ENCODE measurements at places on chromosomes 7 and 10.

DNA sequence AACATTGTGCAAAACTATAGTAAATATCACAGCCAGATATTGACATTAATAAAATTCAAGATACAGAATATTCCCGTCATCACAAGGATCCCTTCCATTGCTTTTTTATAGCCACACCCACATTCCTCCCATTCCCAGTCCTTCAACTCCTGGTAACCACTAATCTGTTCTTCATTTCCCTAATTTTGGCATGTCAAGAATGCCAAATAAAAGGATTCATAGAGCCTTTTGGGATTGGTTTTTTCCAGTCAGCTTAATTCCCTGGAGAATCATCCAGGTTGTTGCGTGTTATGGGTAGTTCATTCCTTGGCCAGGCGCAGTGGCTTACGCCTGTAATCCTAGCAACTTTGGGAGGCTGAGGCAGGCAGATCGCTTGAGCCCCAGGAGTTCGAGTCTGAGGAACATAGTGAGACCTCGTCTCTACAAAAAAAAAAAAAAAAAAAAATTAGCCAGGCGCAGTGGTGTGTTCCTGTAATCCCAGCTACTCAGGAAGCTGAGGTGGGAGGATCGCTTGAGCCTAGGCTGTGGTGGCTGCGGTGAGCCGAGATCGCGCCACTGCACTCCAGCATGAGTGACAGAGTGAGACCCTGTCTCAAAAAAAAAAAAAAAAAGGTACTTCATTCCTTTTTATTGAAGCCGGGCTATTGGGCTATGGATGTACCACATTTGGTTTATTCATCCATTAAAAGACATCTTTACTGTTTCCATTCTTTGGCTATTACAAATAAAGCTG is 2.7 kb downstream of the OGDH start:
- no peak for DNase-seq

DNA sequence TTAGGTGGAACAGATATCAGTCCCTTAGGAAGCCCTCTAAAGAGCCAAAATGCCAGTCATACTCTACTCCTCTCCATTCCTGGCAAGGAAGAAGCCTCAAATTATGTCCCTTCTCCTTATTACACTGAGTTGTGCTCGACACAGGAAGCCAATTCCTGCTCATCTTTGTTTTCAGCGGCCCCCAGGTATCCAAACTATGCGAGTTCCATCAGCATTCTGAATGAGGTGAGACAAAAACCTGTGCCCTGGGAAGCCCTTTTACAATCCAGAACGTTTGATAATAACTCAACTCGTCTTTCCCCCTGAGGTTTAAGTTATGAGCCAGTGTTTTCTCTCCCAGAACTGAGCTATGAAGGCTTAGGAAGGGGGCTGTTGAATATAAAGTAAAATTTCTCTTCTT is 580.5 kb downstream of the NXPH1 start:
- no peak for DNase-seq

DNA sequence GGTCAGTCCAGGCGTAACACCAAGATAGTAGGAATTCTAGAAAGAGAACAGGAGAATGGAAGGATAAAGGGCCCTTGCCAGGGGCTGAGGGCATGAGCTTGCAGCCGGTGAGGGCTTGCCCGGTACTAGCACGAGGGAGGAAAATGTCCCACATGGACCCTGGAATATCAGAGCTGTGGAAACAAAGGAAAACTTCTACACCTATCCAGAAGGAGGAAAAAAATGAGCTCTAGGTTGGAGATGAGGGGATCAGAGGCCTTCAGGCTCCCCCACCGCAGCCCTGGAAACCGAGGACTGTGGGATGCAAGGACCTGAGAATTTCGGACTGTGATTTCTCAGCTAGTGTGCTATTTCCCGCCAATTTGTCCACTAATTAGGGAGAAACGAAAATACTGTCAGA is 22.1 kb downstream of the RAMP3 start:
- no peak for DNase-seq

DNA sequence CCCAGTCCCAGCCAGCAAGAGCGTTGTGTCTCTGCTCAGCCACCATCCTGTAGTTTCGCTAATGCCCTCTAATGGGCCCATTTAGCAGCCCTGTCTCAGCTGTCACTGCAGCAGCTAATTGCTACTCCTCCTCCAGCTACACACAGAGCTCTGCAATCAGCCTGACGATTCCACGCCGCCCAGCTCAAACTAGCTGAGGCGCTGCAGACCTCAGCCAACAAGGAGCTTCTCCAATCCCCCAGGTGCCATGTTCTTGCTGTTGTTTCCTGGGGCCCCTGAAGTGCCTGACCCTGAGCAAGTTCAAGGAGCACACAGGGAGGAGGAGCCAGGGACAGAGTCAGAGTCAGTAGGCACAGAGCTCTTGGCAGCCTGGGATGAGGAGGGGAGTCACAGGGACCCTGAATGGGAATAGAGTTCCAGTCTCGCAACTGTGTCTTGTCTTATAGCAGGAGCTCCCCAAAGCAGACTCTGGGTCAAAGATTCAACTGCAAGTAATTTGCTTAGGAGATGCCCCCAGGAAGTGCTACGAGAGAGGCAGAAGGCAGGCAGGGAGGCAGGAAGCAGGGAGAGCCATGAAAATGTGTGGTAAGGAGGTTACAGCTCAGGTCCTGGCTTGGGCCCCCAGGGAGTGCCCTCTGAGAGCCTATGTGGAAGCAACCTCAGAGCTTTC is 135.8 kb upstream of the UNC5B start:
- no peak for DNase-seq

- no peak for DNase-seq
These were observed 169.0 kb downstream of the SRPK2 start for GRCh38 chr7:105219771-105220160.

DNA sequence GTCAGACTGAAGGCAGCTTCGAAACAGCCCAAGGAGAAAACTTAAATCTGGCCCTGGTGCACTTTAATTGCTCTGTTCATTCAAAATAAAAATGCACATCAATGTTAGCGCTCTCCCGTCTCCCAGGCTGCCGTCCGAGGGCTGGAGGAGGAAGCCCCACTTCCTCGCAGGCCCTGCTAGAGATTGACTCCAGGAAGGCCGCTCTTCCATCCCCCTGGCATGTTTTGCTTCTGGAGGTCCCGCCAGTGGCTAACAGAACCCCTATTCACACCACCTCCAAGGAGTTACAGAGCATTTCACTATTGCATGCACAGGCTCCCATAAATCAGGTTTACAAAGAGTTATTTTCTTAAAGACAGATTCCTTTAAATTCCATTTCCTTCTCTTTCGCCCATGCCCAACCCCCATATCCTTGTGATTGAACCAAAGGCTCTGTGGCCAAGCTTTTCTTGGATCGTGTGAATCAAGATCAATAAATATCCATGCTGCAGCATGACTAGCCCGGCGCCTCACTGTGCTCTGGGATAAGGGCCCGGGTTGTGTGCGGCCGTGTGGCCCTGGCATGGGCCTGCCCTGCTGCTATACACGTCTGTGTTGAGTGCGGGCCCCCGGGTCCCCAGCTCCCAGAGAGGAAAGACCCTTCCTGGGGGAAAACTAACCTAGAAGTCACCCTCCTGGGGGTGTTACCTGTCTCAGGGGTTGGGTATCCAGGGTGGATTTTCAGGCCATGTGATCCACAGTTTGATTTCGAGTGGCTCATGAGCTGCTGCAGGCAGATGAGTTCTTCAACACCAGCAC is 118.7 kb upstream of the GDF10 start:
- no peak for DNase-seq

DNA sequence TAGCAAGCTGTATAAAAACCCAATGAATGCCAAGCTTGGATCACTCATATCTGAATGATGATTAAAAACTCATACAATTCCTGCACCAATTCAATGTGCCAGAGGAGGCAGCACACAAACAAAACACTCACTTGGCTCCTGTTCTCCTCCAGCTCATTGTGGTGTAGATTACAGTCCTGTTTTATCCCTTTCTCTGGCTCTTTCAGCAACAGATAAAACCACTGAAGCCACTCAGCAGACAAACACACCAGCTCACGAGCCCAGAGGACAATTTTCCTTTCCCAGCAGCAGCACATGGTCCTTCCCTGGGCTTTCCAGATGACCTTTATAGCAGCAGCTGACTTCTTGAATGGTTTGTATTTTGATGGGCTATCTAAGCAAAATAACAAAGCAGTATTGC is 107.3 kb upstream of the STARD3NL start:
- DNase-seq = no peak

DNA sequence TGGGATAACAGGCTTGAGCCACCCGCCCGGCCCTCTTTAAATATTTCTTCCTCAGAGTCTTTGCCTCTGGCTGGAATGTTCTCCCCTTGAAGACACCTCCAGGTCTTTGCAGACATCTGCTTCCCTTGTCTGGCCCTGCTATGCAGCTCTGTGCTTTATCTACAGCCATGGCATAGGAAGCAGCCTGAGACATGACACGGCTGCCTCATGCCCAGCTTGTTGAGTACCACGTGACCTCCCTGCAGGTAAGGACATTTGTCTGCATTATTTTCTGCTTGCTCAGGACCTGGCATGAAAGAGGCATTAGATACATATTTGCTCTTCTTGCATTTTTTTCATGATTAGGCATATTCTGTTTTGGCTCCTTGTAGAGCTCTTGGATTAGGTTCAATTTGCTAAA is 113.8 kb upstream of the KLF6 start:
- DNase-seq = no peak

DNA sequence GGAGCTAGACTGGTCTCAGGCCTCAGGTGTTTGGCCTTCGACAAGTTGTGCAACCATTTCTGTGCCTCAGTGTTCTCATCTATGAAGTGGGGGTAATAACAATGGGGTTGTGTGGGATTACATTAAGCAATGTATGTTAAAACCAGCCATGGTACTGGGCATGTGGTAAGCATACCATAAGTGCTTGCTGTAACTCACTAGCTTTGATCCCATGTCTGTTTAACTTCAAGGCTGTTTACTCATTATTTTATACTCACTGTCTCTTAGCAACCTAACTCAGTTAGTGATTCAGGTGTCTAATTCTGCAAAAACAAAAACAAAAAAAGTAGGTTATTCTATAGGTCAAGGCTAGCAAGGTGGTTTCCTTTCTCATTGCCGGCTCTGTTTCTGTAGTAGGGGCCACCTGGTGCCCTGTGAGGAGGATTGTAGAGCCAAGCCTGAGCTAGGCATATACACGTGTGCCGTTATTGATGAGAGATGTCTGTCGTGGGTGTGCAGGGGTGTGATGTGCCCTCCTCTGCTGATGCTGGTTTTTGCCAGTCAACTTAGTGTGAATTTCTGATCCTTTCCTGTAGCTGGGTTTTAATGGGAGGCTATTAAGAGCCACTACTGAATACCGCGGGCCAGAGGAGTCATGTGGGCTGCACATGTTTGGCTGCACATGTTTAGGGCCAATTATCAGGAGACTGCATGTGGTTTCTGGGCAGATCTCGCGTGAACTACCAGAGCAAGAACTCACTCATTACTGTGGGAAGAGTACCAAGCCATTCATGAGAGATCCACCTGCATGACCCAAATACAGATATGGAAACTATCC is 56.2 kb downstream of the EEPD1 start:
- peak; percentile 54 for DNase-seq

Data from T-helper 22 cell (primary cell).